GM12891 (cell line): ENCODE measurements at places on chromosomes 7 and 10.

DNA sequence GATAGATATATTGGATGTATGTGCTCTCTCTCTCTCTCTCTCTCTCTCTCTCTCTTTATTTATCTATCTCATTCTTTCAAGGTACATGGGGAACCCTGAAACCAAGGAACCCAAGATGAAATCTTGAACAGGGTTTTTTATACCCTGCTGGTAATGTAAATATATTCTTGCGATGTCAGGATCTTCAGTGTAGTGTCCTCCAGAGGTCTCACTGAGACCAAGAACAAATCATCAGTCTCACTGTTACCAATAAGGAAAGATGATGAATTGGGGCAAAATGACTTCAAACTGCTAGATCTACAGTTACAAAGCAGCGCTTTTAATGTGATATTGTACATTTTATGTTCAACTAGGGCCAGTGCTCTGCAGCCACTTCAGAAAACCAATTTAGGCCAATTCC is 423.5 kb downstream of the ANKRD7 start:
- DNase-seq, result no peak

DNA sequence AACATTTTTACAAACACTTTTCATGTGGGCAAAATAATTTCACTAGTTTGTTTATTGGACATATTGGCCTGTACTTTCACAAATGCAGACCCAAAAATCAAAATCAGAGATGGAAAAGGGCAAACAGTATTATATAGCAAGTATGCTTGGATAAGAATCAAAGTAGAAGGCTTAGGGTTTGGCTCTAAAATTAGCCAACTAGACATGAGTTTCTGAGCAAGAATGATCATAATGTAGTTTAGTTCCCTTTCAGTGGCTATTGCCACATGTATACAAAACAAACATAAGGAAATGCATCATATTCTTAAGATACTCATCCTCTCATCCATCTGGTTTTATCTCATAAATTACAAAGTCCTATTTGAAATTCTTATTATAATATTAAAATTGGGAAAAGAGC is 132.5 kb downstream of the IMMP2L start:
- DNase-seq, result no peak

DNA sequence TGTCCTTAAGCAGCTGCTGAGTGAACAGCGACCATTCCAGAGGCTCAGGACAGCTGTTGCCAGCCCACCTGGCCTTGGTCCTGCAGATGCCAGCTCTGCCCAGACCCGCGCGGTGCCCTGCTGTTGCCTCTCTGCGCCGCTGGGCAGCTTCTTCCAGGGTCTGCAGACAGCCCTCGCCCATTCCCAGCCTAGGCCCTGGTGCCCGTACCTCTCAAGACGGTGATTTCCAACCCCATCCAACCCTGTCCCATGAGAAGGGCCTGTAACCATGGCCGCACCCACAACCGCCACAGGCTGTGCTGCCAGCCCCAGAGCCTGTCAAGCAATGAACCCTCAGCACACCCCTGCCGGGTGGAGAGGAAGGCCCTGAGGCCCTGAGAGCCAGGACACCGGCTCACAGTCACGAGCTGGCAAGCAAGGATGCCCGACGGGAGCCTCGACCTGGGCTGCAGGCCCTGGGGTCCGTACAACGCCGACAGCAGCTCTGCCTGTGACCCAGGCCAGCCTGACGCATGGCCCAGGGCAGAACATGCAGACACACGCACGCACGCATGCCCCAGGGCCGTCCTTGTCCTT is 231.9 kb downstream of the MAD1L1 start:
- no peak for DNase-seq

GRCh38 chr7:135389971-135390370 is 119.9 kb downstream of the CNOT4 start:
- DNase-seq, result no peak

GRCh38 chr10:79585870-79586527 is 24.7 kb upstream of the SFTPA1 start:
- no peak for DNase-seq

DNA sequence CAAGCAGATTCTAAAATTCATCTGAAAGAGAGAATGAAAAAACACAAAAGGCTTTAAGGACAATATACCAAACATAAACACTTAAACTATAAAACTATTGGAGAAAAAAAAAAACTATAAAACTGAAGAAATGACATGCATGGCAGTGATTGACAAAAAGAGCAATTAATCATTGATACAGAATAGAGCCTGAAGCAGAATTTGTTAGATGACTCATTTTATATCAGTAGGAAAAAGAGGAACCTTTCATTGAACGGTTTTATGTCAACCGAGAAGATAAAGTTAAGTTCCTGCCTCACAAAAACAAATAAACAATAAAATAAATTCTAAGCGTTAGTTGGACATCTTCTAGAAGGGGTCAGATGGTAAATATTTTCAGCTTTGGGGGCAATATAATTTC is 23.3 kb downstream of the NPY start:
- no peak for DNase-seq

GRCh38 chr7:140284062-140284461 is 107.3 kb upstream of the KDM7A start:
- DNase-seq, result no peak

DNA sequence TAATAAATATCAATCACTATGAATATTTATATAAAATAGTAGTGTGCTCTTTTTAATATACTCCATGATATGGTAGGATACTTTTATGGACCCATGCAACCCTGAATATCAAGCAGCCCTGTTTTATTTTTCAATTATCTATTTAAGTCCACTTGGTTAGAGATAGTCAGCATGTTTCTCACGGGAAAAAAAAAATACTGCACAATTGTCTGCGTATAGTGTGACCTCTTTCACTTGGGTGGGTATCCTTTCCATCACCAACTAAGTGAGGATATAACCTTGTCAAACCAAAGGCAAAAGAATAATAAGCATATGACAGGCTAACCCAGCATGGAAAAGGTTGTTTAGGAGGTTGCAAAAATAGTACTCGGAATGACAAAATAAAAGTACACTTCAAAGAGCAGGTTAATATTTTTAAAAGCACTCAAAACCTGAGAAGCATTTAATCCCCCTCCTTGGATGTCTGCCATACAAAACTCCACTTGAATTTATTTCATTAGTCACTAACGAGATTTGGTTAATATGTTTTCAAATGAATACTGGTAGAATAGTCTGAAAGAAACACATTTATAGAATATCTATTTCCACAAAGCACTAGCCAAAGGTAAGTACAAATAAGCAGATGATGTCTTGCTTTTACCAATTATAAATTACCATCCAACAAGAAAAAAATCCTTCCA is 76.5 kb downstream of the IMMP2L start:
- DNase-seq, result no peak

DNA sequence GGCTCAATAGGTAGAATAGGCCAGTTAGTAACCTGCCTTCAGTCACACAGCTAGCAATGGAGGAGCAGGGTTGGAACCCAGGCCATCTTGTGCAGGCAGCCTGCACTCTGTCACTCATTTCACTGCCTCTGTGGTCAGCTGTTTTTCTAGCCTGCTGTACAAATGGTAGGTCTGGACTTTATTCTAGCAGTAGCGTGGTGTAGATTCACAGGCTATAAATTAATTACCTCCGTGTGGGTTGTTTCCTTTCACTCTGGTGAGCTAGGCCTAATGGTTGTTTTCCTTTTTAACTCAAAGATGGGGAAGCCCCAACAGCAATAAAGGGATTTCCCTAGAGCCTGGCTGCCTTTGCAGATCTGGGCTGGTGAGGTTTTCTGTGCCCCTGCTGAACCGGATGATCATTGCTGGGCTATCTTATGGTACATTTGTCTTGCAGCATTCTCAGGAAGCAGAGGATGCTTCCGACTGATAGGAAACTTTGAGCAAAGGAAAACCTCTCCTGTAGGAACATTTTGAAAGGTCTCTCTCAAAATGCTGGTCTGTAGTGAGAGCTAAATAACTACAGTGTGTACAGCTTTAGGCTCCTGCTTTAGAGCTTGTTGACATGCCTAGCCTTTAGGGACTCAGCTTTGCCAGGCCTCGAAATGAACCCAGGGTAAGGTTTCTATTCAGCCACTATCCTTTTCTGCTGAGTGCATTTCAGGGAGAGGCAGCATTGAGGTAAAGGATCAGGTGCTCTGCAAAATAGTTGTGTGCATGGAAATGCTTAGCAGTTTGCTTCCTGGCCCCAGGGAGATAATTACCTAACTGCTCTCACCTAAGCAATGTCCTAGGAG is 157.4 kb downstream of the ST7 start:
- peak; percentile 22 for DNase-seq

- no peak for DNase-seq
These were observed 29.8 kb downstream of the BCAP29 start for GRCh38 chr7:107609811-107610261.

- no peak for DNase-seq
These were observed 3.5 kb upstream of the ARL4A start for GRCh38 chr7:12683678-12684585.

DNA sequence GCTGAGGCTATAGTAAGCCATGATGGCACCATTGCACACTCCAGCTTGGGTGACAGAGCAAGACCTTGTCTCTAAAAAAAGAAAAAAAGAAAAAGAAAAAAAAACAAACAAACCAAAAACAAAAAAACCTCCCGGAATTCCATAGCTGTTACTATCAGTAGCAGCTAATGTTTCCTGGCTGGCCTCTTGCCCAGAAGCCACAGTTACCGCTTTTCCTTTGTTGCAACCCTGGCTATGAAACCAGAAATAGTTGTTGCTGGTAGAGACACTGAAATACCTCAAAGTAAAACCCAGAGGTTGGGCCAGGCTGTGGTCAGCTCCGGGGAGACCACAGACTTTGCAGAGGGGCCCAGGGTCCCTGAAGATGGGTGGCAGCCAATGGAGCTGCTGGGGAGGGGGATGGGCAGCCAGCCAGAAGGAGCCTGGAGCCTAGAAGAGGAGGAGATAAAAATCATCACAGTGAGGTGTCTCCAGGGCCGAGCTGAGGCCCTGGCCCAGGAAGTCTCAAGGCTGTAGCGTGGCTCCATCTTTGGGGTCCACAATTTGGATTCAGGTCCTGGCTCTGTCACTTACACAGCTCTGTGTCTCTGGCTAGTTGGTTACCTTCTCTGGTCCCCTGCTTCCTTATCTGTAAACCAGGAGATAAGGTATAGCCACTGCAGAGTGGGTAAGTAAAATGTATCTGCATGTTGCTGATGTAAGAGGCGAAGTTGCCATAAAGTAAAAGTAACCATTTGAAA is 3.4 kb upstream of the CHST12 start:
- DNase-seq, result no peak

DNA sequence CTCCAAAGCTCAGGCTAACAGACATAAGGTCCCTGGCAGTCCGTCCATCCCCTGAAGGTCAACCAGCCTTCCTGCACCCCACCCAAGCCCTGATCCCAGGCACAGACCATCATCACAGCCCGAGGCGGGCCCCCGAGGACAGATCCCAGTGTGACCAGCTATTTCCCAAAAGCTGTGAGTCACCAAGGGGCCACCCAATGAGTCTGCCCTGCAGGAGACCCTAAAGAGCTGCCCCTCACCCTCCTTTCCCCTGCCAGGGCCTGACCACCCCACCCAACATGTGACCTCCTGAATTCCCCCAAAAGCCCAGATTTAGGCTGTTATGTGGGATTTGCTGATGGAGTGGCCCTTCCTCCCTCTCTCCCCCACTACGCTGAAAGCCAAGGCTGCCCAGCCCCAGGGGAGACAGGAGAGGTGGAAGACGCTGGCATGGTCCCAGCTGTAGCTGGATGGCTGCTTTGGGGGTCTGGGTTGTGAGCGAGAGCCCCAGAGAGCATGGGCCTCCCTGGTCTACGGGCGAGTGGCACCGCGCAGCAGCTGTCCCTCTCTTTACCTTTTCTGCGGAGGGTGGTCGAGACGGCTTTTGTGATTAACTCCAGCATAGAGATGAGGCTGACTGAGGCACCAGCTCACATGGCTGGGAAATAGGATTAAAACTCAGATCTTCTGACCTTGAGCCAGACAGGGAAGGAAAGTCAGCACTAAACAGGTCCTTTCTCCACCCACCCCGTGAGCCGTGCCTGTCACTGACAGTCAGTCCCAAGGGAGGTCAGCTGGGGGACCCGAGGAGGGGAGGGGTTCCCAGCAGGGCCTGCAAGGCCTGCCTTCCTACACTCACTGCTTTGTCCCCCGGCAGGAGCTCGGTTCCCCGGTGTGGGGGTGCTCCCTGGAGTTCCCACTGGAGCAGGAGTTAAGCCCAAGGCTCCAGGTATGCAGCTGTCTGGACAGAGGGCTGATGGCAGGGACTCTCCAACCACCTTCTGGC is 16.7 kb downstream of the ELN start:
- no peak for DNase-seq

DNA sequence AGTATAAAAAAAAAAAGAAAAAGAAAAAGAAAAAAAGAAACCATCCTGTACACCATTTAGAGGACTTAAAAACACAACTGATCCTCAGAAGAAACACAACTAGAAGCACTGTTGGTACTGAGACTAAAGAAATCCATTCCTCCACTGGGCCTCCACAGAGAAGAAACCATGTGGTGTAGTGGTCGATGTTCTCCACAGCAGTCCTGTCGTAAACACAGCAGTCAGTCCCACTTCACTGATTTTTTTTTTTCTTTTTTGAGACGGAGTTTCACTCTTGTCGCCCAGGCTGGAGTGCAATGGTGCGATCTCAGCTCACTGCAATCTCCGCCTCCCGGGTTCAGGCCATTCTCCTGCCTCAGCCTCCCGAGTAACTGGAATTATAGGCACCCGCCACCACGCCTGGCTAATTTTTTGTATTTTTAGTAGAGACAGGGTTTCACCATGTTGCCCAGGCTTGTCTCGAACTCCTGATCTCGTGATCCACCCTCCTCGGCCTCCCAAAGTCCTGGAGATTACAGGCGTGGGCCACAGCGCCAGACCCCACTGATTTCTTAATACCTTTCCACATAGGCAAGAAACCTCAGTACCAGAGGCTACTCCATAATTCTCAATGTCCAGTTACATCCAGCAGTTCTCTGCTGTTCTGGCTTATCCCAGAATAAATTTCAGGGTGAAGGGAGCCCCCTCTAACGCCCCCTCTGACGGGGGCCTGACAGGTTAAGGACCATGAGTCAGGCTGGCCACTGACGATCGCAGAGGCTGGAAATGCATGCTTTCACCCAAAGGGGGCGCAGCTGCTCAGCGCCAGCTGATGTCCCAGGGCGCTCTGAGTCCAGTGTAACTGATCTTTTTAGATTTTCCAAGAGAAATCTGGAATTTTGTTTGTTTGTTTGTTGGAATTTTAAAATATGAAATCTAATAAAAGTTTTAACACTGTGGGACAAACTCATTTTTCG is 24.8 kb upstream of the FFAR4 start:
- no peak for DNase-seq

GRCh38 chr10:89398003-89398749 is 5.8 kb downstream of the IFIT1 start:
- no peak for DNase-seq

GRCh38 chr10:111762114-111762513 is 421.5 kb downstream of the GPAM start:
- no peak for DNase-seq

DNA sequence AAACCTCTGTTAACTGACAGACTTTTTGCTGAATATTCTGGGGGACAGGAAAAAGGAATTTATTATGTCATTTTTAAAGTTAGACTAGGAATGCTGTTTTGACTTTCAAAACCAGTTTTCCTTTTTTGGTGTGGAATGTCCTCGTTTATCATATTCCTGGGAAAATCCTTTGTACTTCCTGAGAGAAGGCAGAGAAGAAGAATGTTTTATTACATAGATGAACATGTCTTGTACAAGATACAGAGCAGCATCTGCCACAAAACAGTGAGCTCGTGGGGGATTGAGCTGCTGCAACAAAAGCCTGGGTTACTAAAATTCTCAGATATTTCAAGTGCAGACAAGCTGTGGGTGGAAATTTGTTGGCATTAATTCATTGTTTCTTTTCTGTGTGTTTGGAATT is 20.2 kb downstream of the MCU start:
- no peak for DNase-seq

GRCh38 chr10:50540826-50541122 is 83.0 kb downstream of the SGMS1 start:
- DNase-seq, result no peak

- DNase-seq, result no peak
These were observed 637.9 kb downstream of the NXPH1 start for GRCh38 chr7:9071160-9071762.
